ENCODE measurements at places on chromosomes 3 and 15.

DNA sequence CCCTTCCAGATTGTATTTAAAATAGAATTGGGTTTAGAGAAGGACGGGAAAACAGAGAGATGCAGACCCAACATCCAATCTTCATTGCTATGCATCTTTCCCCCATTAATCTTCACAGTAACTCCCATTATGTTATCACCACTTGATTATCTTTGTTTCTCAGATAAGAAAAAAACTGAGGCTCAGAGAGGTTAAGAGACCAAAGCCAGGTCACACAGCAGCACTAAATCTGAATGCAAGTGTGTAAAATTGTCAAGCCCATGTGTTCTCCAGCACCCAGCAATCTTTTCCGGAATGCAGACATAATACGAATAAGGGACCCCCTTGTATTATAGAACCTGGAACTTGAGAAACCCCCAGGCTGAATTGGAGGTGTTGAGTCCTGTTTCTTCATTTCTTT is 80.5 kb upstream of the TRIM42 start:
- no peak for DNase-seq

GRCh38 chr15:69417581-69417980 is 3.4 kb downstream of the KIF23 start:
- no peak for DNase-seq

DNA sequence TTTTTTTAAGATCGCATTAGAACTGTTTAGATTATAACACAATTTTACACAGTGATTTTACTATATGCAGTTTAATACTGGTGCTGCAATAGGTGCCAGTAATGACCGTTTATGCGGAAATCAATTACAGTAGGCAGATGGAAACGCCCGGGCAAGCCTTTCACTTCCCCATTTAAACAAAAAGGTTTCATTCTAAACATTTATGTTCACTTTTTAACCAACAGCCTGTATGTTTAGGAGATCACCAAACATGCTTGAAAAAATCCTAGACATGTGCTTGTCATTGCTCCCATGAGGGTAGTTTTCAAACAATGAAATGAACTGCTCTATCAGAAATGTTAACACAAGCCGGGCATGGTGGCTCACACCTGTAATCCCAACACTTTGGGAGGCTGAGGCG is 2.7 kb downstream of the BNIP2 start:
- DNase-seq, result no peak

DNA sequence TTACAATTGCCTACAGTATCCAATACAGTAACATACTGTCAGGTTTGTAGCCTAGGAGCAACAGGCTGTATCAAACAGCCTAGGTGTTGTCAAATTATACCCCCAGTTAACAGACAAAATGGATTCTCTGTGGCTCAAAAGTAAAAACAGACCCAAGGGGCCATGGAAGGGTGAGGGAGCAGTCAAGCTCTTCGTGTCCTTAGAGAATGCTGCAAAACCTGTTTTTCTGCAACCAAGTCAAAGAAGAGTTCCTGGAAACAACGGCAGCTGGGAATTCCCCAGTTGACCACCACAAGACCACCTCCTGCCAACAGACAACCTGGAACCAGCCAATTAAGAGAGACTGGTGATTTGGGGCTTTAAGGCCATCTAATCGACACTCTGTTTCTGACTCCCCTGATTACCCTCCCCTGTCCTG is 11.1 kb upstream of the THUMPD3 start:
- DNase-seq, result no peak

GRCh38 chr3:124793054-124793739 is 62.9 kb downstream of the UMPS start:
- no peak for DNase-seq

DNA sequence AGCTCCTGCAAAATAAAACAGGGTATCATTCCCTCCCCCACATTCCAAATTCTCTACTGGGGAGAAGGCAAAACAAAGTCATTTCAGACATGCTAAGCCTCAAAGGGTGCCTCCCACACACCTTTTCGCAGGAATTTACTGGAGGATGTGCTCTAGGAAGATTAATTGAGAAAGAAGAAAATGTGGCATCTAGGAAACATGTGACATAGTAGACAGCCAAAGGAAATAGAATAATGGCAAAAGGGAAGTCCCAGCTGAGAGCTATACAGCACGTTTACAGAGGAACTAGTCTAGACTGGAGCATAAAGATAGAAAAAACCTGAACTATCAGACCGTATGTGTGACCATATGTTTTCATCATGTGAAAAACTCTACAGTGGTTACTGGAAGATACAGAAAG is 58.8 kb upstream of the MELTF start:
- no peak for DNase-seq

DNA sequence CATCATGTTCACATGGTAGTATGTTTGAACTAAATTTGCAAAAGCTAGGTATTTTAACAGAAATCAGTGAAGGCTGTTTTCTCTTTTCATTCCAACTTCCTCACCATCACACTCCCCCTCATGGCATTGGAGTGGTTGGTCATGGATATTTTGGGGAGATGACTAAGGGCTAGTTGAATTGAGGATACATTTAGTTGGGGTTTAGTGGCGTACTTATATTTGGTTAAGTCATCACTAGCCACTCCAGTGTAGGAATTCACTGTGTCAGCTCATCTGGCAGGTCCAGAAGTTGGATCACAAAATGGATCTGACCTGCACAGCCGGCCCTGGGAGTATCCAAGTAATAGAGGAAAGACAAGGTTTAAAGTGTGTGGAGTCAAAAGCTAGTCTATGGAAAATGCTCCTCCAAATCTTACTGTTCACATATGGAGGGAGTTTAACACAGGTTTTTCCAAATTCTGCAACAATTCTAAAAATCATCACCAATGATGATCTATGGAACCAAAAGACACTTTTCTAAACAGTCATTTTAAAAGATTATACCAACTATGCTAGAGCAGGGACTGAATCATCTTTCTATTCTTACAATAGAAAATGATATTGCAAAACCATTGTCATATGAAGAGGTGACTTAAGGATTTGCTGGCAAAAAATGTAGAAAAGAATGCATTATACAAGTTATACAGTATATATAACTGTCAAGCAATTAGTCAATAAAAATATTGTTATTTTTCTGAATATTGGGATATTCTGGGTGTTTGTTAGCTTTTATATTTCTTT is 247.8 kb upstream of the PEX5L start:
- DNase-seq, result no peak

GRCh38 chr15:43769584-43770228 is 7.1 kb downstream of the ELL3 start:
- DNase-seq, result no peak

- no peak for DNase-seq
Observed at GRCh38 chr15:76964157-76964556, 30.8 kb upstream of the PSTPIP1 start.

GRCh38 chr3:106371971-106372805 is 503.4 kb upstream of the CBLB start:
- DNase-seq, result no peak

DNA sequence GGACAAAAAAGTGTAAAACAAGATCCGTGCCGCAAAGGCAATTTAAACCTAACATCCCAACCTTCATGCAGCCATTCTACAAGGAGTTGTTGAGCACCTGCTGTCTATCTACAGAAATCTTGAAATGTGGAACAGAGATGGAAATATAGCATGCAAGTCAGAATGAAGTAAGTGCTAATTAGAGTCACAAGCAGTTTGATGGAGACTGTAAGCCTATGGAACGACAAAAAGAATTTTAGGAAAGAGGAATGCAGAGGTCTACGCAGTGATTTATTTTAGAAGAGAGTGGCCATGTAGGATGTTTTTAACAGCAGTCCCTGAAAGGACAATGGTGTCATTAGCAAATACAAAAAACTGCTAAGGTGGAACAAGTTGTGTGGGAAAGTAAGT is 851 bp upstream of the DCBLD2 start:
- DNase-seq, result no peak
